ENCODE measurements at places on chromosomes 1 and 21. TPM values are rescaled to one million over a fixed set of nuclear protein-coding genes. Genes with fewer than 3 reads are reported as not detected.

DNA sequence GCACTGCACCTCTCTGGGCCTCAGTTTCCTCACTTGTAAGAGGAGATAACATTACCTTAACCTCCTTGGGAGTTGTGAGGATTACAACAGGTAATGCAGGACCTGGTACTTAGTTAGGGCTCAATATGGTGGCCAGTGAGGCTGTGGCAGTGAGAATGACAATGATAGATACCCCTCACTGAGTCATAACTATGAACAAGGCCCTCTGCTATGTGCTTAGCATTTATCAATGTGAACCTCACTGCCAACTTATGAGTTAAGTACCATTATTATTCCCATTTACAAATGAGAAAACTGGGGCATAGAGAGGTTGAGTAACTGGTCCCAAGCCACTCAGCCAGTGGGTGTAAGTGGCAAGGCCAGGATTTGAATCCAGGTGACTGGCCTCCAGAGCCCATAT, 64.4 kb downstream of the HMGB4 start:
- DNase-seq, result no peak

Gene PRAMEF14
- not detected for total RNA-seq

Gene PTGFR
- 18.5 TPM for total RNA-seq

- no peak for DNase-seq
These were observed 161.0 kb downstream of the DHRS3 start for GRCh38 chr1:12456979-12457378.

DNA sequence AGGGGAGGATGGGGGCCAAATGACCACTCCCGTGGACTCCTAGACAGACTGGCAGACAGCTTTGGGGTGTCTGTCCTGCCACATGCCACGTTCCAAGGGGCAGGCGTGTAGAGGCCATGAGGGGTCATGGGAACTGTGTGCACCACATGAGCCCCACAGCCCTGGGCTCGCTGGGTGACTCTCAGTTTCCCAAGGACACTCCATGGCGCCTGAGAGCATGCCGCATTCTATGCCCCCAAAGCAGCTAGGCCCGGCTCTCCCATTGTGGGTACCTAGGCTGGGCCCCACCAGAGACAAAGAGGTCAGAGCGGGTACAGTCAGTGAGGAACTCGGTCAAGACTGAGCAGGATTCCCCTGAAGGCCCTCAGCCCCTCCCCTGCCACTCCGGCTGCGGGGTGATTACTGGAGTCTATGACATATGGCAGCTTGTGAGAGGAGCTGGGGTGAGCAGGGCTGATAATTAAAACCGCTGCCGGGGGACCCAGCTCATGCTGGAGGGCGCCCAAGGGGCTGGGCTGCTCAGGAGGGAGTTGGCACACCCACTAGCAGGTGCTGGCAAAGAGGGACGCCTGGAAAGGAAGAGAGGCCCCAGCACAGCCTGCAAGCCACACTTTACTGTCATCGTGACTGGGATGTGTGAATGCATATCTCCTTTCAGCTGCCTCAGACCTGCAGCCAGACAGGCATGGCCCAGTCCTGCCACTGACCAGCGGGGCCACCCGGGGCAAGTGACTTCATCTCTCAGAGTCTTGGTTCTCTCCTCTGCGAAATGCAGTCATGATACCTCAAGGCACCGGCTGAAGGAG, 8.4 kb downstream of the LRP8 start:
- DNase-seq, result peak; percentile 63

Gene TCEANC2
- 4.6 TPM for total RNA-seq

- no peak for DNase-seq
These were observed 18.7 kb downstream of the UBL4B start for GRCh38 chr1:110130989-110131388.

DNA sequence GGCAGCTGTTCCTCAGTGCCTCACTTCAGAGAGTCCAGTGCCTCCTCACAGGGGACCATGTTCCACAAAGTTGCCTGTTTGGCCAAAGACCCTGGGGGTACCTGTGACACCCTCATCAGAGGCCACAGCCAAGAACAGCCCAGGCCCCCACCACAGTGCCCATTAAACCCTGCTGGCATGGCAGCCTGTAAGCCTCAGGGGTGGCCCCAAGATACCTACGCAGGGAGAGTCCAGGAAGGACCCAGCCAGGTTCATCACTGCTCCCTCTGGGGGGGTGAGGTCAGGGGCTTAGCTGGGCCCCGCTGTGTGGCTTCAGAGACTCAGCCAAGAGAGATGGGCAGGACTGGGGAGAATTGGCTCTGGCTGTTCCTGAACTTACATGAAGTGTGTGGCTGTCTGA, 19.1 kb upstream of the PRDM16 start:
- no peak for DNase-seq

DNA sequence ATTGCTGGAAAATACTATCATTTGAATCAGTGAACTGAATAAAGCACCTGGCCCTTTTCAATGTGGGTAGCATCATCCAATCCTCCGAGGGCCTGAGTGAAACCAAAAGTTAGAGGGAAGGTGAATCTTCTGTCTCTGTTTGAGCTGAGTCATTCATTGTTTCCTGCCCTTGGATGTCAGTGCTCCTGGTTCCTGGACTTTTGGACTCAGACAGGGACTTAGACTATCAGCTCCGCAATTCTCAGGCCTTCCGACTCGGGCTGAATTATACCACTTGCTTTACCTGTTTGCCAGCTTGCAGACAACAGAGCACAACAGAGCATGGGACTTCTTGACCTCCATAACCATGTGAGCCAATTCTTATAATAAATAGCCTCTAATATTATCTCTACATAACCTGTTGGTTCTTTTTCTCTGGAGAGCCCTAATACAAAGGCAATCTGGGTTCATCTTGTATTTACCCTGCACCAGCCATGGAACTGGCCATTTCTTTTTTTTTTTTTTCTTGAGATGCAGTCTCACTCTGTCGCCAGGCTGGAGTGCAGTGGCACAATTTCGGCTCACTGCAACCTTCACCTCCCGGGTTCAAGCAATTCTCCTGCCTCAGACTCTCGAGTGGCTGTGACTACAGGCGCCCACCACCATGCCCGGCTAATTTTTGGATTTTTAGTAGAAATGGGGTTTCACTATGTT, 19.2 kb upstream of the VASH2 start:
- DNase-seq, result no peak

DNA sequence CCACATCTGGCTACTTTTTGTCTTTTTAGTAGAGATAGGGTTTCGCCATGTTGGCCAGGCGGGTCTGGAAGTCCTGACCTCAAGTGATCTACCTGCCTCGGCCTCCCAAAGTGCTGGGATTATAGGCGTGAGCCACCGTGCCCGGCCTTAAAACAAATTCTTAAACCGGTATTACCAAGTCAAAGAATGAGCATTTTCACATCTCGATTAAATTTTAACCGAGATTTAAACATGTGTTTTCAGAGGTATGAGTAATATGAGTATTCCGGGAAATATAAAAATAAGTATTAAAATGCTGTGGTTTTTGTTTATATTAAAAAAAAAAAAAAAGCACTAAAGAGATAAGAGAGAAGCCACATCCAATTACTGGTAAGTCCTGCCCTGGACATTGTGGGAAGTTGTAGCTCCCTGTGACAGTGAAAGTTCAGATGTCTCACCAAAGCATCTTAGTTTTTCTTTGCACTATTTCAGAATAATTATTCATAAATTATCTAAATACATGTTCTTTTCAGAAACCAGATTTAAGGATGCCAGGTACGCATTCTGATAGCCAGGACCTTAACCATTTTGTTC, 24.9 kb downstream of the ZNF281 start:
- DNase-seq, result no peak

GRCh38 chr1:246319083-246319714, 187.9 kb downstream of the SMYD3 start:
- DNase-seq, result peak; percentile 48

- DNase-seq, result no peak
These were observed 691 bp downstream of the RIMS3 start for GRCh38 chr1:40664791-40665190.

DNA sequence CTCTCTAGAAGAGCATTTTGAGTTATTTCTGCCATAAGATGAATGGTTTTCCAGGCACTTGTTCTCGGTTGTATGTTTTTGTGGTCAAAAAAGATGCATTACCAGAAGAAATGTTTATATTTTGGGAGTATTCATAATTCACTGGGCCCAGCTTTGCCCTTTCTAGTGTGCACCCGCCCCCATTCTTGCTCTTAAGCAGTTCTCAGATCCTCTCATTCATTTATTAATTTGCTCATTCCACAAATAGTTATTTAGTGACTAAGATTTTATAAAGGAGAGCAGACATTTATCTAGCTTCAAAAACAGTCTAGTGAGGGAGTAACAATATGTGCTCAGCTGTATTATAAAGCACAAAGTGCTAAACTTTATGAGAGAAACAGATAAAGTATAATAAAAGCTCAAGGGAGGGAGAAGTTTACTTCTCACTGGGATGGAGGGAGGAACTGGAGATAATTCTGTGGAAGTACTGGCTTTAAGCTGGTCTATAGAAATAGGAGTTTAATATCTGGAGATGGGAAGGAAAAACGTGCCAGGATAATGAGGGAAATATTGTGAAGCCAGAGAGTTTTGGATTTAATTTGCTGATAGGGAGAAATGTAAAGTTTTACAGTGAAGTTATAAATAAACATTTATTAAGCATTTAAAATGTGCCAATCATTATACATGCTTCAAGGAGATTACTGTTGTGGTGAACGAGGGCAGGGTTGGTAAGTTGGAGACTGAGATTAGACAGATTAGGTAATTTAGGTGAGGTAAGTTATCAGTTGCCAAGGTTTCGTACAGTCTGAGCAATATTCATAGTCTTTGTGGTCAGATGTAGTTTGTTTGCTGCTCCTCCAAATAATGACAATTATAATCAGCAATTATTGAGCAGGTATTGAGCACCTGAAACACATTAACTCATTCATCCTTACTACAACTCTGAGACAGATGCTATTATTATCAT, 9.1 kb upstream of the MACF1 start:
- no peak for DNase-seq

- DNase-seq, result no peak
These were observed 763.2 kb upstream of the TPTE start for GRCh38 chr21:9758141-9758540.

GRCh38 chr1:25023826-25024225, 93.8 kb upstream of the RUNX3 start:
- DNase-seq, result no peak

Gene TMIGD3
- not detected for total RNA-seq

GRCh38 chr1:206578978-206579374, 33.3 kb downstream of the EIF2D start:
- no peak for DNase-seq

GRCh38 chr1:161970633-161971032, 53.0 kb downstream of the OLFML2B start:
- DNase-seq, result no peak

DNA sequence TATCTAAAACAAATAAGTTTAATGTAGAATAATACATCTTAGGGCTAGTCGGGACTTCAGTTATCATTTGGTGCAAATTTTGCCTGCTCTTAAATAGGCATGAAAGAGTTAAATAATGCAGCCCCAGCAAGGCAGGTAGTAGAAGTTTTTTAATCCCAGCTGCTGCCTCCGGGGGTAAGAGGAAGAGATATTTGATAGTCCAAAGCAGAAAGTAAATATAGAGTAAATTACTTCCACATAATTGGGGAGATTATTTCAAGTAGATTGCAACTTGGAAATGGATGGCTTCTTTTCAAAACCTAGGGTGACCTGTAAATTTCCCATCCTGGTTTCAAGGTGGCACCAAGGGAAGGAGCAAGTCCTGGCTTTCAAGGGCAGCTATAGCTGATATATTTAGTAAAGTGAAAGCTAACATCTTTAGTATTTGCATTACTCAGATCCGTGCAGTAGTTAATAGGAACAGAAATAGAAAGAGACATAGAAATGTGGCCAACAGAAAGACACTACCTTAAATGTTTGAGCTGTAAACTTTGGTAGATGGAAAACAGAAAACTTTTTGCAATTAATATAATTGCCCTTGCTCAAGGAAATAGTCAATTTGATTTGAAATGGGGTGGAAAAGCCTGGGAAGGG, 109.1 kb downstream of the LMO4 start:
- DNase-seq, result no peak

Measured in myocyte (in vitro differentiated cells).